ENCODE measurements at places on chromosomes 3 and 15.

- DNase-seq: no peak
Observed at GRCh38 chr3:119598410-119599098, 869 bp downstream of the PLA1A start.

DNA sequence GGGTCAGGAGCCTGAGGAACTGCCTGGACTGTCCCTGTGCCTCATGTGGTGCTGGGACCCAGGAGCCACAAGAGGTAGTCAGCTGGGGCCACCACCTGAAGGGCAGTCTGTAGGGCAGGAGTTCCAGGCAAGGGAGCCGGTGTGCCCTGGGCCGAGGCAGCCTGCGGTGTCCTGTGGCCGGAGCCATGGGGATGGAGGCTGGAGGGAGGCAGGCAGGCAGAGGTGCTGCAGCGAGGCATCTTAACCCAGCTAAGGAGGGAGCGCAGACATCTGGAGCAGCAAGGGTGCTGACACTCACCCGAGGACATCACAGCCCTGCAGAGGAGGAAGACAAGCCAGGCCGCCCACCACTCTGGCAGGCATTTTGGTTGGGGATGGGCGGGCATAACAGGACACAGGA lies 77.8 kb downstream of the DNAJB8 start:
- DNase-seq: no peak

DNA sequence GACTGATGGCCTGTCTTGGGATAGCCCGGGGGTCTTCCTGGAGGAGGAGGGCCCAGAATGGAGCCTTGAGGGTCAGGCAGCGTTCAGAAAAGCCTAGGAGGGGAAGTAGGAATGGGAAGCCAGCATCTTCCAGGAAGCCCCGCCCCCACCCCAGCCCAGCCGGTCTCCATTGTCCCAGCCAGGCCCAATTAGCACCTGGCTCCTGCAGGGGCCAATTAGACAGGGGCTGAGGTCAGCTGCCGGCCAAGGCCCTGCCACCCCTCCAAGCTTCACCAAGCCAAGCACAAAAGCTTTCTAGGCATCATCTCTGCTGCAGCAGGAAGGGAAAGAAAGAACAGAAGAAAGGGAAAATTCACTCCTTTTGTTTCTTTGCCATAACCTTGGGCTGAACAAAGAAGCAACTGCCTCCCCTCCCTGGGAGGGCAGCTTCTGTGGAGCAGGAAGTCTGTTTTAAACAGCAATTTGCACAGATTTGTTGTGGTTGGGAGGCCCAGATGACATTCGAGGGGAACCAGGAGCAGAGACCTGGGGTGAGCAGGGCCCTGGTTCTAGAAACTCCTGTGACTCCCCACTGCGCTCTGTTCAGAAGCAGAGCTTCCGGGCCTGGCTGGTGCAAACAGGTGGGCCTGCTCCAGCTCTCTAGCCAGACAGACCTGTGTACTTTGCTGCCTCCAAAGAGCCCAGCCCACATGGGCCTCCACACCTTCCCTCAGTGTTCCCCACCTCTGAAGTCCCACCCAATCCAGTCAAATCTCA lies 47.7 kb downstream of the CYP11A1 start:
- no peak for DNase-seq

GRCh38 chr3:27289769-27290413 lies 79.3 kb downstream of the NEK10 start:
- no peak for DNase-seq

GRCh38 chr15:56077081-56077480 lies 83.7 kb upstream of the NEDD4 start:
- no peak for DNase-seq

- DNase-seq: no peak
Observed at GRCh38 chr3:122246199-122246598, 62.7 kb downstream of the CASR start.

DNA sequence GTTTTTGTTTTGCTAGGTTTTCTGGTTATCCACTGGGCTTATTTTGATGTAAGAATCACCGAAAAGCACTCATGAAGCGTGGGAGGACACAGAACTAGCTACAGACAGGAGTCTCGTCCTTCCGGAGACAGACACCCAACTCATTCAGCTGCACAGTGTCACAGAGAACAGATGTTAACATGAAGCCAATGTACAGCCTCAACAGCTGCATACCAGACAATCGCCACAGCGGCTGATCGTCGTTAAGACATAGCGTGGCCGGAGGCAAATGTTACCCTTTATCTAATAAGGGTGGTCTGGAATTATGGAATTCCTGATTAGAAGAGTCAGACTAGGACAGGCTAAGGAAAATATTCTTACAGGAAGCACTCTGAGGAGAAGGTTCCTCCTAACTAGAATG lies 1.1 kb upstream of the PYGO1 start:
- DNase-seq: no peak

GRCh38 chr15:43086551-43086950 lies 19.3 kb downstream of the UBR1 start:
- no peak for DNase-seq

- no peak for DNase-seq
Observed at GRCh38 chr3:157098121-157098822, 61.7 kb downstream of the CCNL1 start.

- no peak for DNase-seq
Observed at GRCh38 chr15:68885070-68885469, 45.3 kb upstream of the SPESP1 start.

- no peak for DNase-seq
Observed at GRCh38 chr3:57120040-57120439, 45.1 kb downstream of the IL17RD start.

DNA sequence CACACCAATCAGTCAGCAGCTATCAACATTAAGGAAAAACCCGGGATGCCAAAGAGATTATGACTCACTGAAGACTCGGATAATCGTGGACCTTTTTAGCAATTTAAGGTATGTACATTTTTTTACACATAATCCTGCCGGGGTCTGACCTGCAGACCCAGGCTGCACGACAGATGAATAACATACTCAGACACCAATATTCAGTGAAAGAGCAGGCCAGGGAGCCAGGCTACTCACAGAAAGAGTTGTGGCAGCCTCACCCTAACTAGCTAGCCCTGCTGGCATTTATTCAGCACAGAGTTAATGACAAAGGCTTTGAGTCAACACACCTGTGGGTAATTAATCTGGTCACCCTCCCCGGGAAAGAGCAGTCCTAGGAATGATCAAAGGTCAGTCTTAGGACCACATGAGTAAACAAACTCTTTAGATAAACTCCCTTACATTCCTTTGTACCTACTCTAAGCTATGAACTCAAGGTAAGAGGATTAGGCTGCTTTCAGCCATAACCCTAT lies 727.5 kb downstream of the TBL1XR1 start:
- no peak for DNase-seq

- DNase-seq: peak; percentile 41
Observed at GRCh38 chr3:43855674-43856299, 165.0 kb downstream of the ABHD5 start.

DNA sequence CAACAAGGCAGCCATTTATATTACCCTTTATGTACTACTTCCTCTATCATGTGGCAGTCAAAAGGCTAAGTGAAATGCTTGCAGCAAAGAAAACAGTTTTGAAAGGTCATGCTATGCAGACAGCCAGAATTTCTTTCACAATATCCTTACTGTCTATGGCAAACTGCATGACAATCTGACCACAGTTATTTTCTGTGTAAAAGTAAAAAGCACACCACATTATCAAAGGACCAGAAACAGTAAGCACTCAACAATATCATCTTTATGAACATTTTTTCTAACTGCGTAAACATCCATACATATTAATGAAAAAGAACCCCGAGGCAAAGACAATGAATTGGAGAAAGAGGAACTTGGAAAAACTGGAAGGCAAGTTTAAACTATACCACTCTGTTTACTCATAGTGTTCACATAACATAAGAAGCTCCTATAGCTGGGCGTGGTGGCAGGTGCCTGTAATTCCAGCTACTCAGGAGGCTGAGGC lies 47.9 kb downstream of the PIK3CB start:
- no peak for DNase-seq

DNA sequence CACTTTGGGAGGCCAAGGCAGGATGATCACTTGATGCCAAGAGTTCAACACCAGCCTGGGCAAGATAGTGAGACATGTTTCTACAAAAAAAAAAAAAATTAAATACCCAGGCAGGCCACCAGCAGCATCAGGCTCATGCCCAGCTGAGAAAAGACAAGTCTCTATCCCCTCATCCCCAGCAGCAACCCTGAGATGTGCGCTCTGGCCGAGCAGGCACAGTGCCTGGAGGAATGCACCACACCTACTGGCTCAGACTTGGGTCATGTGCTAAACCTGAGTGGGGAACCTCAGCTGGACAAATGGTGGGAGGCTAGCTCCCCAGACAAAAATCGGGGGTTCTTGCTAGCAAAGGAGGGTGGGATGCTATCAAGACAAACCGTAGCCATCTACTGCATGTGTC lies 10.2 kb upstream of the CCDC174 start:
- DNase-seq: no peak

DNA sequence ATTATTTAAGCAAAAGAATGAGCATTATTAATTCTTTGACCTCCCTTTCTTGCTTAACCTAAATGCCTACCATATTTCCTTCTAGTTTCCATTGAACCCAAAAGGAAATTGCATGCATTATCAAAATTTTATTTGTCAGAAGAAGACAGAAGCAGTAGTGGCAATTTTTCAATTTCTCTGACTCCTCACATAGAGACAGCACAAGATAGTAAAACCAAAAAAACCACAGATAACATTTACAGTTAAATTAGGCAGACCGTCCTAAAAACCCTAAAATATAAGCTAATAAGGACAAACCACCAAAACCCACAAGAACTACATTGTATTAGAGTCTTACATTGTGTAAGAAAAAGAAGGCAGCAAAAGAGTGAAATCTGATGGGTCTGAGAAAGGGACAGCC lies 27.1 kb downstream of the GOLGB1 start:
- DNase-seq: no peak

DNA sequence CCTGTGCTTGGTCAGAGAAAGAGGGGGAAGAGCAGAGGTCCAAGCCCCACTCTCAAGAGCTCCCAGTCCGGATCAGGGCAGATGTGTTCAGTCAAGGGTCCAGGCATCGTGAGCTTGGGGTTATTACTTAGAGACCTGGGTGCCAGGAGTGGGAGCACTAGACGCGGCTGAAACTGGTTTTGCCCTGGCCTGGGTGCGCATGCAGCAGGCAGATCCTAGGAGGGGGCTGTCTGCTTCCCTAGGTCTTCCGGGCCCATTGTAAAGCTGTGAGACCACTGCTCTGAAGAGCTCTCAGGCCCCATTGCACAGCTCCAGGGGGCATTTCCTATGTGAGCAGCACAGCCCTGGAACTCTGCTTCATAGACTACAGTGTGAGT lies 204.9 kb upstream of the LINGO1 start:
- DNase-seq: no peak

DNA sequence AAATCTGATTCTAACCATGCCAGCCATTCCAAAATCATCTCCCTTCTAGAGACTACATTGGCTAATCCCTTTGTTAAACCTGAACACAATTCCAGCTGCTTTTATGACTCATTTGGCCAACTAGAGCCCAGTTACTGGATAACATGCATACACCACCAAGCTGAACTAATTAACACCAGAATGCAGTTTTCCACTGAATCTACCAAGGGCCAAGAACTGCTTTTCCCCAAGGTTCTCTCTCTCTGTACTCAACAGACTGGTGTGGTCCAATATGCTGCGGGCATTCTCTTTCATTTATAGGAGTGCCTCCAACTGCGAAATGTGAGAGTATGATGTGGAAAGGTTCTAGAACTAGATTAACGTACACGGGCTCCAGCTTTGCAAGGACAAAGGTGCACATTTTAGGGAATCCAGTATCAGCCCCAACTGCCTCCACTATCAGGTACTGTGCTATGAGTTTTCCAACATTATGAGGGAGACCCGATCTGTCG lies 1.5 kb downstream of the CHSY1 start:
- DNase-seq: no peak

All from activated CD4-positive, alpha-beta T cell treated with anti-CD3 and anti-CD28 coated beads, Interleukin-2, amount 50 U/mL, for 24 hours (primary cell).